Sciatic nerve (tissue), 2 donors: ENCODE measurements at places on chromosomes 2 and 18. TPM values are rescaled to one million over a fixed set of nuclear protein-coding genes. Genes with fewer than 3 reads are reported as not detected.
A peak's percentile ranks its signal among the peaks of the same experiment; 100 is the strongest.

DNA sequence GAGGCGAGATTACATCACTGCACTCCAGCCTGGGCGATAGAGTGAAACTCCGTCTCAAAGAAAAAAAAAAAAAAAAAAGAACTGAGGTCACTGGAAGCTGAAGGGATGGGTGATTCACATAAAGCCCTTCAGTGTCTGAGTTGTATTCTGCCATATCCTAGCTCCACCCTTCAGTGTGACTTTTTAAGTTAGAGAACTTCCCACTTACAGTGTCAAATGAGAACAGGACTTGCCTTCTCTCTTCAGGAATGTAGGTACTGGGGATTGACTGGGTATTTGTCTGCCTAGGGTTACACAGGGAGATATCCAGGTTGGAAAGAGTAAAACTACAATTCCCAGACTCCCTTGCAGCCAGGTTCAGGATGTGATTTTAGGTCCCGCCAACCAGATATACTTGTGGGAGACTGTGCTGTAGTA is 37.9 kb downstream of the EHD3 start:
- no peak for DNase-seq

- DNase-seq: no peak
Measured at GRCh38 chr2:120885321-120885720, 149.7 kb downstream of the GLI2 start.

GRCh38 chr18:41311571-41312547 is 643.2 kb upstream of the PIK3C3 start:
- DNase-seq: no peak

- DNase-seq: no peak
Measured at GRCh38 chr2:205570648-205571047, 111.7 kb upstream of the NRP2 start.

GRCh38 chr2:100188326-100188725 is 45.9 kb upstream of the AFF3 start:
- no peak for DNase-seq

DNA sequence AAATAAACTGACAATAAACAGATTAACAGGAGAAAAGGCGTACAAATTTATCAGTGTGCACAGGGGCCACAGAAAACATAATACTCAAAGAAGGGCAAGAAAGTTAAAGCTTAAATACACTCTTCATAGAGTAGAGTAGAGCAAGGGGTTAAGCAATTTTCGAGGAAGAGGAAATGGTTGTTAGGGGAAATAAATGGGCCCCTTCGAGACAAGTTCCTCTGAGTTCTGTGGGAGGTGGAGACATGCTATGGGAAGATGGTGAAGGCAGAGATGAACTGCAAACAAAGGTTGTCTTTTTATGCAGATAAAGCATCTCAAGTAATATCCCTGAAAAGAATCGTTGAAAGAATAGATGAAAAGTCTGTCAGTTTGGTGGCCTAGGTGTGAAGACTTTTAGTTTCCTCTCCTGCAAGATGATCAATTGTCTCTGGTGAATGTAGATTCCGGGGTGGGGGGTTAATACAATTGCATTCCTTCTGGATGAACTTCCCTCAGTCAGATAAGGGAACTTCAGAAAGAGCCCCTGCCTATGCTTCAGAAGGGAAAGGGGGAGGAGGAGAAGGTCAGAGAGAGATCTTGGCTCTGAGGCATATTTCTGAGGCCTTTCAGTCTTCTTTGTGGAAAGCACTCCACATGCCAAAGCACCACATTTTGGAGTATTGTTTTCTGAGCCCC is 127.0 kb downstream of the METTL4 start:
- no peak for DNase-seq

DNA sequence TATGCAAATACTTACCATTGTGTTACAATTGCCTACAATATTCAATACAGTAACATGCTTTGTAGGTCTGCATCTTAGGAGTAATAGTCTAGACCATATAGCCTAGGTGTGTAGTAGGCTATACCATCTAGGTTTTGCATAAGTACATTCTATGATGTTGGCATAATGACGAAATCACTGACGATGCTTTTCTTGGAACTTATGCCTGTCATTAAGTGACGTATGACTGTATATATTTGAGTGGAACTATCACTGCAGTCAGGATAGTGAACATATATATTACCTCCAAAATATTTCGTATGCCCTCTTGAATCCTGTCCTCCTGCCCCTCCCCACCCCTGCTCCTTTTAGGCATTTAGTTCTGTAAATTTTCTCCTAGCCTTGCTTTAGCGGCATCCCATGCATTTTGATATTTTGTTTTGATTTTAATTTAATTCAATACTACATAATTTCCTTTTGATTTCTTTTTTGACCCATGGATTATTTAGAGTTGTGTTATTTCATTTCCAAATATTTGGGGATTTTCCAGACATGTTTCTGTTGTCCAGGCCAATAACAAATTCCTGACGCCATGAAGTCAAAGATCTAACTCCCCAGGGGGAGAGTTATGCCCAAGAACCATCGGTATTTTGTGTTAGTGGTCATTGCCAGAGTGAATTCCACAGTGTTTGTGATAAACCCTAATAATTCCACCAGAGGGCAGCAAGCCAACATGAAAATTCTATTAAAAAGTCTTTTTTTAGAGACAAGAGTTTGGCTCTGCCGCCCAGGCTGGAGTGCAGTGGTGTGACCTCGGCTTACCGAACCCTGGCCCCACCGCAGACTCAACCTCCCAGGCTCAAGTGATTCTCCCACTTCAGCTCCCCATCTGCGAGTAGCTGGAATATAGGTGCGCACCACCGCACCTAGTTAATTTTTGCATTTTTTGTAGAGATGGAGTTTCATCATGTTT is 24.2 kb upstream of the CASP8 start:
- DNase-seq: peak; percentile 76

DNA sequence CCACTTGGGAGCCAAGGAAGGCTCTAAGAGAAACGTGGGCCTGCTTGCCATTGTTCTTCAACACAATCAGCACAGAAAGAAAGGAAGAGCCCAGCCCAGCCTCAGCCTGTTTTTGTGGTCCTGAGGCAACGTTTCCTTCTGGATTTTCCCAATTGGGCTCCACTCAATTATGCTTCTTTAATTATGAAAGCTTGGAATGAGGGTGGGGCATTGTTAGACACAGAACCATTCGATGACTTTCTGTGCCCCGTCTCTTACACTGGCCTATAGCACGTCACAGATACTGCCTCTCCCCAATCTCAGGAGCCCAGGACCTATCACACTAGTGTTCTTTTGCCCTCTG is 207.4 kb downstream of the ZFP36L2 start:
- DNase-seq: no peak

DNA sequence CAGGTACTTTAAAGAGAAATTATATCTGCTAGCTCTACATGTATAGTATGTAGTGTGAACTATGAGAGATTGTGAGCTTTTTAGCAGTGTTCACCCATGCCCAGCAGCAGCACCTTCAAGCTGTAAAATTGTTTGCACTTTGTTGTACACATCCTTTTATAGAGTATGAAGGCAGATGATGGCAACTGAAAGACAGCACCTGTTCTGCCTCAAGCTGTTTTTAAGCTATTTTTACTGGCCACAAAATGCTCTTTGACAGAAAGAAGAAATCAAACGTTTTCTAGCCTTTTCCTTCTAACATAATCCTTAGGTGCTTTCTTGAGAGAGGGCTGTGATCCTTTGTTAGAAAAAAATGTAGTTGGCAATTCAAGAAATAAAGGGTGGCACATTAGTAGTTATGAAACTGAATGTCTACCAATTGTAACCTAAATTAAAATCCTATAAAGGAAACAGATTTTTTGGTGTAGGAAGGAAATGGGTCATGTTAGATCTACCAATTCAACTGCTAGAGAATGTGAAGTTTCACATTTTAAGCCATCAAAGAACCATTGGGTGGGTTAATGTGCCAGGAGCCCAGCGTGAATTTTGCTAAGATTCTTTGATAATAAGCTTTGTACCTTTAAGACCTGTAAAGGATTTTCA is 59.5 kb downstream of the R3HDM1 start:
- no peak for DNase-seq

DNA sequence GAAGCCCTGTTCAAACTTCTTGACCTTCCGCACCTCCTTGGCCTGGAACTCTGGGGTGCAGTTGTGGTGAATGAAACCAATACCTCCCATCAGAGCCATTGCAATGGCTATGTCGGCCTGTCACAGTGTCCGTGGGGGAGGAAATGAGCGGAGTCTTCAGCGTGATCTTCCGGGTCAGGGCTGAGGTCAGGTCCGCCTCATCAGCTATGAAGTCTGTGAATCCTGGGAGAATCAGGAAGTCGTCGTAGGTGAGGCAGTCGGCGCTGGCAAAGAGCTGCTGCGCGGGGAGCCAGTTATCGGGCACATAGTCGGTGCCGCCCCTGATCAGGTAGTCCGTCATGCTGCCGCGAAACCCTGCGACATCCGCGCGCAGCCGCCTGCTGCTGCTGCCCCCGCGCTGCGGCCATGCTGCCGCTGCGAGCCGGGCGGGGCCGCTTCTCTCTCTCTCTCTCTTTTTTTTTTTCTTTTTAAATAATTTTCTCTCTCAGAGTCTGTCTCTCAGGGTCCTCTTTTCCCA is 154.1 kb upstream of the ZSWIM2 start:
- no peak for DNase-seq

DNA sequence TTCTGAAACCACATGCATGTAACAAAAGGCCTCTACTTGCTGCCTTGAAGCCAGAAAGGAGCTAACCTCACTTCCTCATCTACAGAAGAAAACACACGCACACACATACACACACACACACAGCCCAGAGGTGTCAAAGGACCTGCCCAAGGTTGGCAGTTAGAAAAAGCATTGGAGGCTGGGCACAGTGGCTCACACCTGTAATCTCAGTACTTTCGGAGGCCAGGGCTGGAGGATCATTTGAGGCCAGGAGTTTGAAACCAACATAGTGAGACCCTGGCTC is 125.9 kb upstream of the RNF152 start:
- no peak for DNase-seq

- no peak for DNase-seq
Measured at GRCh38 chr2:209496586-209496982, 72.7 kb downstream of the MAP2 start.

DNA sequence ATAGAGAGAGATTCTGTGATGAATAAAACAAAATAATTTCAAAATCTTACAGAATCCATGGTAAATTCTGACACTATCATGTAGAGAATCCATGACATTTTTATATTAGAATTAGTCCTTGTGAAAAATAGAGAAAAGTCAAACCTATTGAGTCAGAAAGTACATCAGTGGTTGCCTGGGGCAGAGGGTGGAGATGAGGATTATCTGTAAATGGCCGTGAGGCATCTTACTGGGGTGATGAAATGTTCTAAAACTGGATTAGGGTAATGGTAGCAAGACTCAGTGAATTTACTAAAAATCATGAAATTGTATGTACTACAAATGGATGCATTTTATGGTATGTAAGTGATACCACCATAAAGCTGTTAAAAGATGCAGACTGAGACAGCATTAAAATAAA is 323.1 kb downstream of the SLC8A1 start:
- no peak for DNase-seq

DNA sequence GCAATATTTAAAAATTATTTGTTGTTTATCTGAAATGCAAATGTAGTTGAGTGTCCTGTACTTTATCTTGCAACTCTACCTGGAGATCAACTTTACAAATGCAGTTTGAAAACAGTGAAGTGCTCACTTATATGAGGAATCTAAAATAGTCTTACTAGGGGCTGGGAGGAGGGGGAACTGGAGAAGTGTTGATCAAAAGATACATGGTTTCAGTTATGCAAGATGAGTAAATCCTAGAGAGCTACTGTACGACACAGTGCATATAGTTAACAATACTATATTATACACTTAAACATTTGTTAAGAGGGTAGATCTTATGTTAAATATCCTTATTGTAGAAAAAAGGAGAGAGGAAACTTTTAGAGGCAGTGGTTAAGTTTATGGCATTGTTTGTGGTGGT is 241.9 kb downstream of the BCL11A start:
- no peak for DNase-seq

DNA sequence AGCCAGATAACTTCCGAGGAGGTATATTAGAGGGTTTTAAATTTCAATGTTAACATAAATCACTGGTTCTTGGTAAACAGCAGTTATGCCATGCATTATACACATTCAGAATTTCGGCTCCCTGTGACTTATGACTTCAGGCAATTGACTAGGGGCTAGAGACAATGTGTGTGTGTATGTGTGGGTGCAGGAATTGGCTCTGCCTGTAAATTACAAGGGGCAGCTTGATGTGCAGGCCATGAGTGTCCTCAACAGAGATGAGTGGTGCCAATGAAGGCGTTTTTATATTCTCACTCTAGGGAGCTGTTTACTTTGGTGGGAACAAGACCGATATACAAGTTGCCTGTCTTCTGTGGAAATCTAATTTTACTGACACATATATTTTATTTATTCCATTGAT is 161.6 kb downstream of the CSRNP3 start:
- DNase-seq: no peak

- DNase-seq: no peak
Measured at GRCh38 chr2:68169308-68169707, 11.6 kb downstream of the PNO1 start.

- no peak for DNase-seq
Measured at GRCh38 chr2:40103590-40103989, 324.5 kb upstream of the THUMPD2 start.

DNA sequence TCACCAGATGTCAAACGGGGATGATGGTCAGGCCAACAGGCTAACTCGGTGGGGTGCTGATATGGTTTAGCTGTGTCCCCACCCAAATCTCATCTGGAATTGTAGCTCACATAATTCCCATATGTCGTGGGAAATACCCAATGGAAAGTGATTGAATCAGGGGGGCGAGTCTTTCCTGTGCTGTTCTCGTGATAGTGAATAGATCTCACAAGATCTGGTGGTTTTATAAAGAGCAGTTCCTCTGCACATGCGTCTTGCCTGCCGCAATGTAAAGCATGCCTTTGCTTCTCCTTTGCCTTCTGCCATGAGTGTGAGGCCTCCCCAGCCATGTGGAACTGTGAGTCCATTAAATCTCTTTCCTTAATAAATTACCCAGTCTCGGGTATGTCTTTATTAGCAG is 74.4 kb upstream of the YWHAQ start:
- DNase-seq: no peak

GRCh38 chr2:212677466-212677865 is 138.9 kb upstream of the ERBB4 start:
- no peak for DNase-seq

DNA sequence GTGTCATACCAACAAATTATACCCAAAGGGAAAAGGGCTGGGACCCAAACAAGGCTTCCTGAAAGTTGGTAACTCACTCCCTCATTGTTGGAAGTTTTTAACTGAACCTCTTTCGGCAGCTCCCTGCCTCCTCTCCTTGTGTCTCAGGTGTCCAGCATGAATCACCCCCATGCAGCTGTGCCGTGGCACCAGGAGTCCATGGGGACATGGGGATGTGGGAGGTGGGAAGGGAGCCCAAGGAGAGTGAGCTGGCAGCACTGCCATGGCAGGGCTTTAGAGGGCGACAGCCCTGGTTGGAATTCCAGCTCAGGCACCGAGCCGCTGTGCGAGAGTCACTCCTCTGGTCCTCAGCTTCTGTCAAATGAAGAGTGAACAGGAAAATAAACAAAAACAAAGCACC is 12.5 kb upstream of the GYPC start:
- DNase-seq: no peak

GRCh38 chr2:217293046-217293445 is 433.2 kb upstream of the TNP1 start:
- DNase-seq: no peak

The TUBA4B gene
- total RNA-seq: not detected

The GAL3ST2 gene
- total RNA-seq: not detected

The CXCR1 gene
- 4.9 TPM for total RNA-seq

The POTEI gene
- total RNA-seq: 0.27 TPM

The FAM237A gene
- not detected for total RNA-seq

The IL1F10 gene
- not detected for total RNA-seq

The TRABD2A gene
- total RNA-seq: 2.1 TPM

The CRIM1 gene
- total RNA-seq: 209 TPM

The RND3 gene
- 56.9 TPM for total RNA-seq

The DSEL gene
- 9.9 TPM for total RNA-seq
